Caco-2 (cell line): ENCODE measurements at places on chromosomes 2 and 18.

GRCh38 chr2:183390109-183390508 lies 265.9 kb downstream of the NUP35 start:
- DNase-seq, result no peak

DNA sequence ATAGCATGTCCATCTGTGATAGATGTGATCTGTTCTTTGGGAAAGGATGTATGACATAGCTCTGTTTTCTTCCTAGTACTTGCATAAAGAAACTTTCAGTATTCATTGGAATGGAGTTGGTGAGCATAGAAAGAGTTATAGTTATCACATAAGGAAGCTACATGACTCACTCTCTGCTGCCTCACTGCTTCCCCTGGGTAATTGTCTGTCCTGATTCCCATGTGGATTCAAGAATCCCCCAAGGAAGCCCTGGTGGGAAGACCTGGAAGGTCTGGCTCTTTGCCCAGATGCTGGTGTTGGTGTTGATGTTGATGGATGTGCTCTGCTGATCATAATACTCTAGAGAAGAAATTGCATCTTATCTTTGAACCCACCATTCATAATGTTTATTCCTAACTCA lies 60.6 kb downstream of the PTPN4 start:
- DNase-seq, result no peak

DNA sequence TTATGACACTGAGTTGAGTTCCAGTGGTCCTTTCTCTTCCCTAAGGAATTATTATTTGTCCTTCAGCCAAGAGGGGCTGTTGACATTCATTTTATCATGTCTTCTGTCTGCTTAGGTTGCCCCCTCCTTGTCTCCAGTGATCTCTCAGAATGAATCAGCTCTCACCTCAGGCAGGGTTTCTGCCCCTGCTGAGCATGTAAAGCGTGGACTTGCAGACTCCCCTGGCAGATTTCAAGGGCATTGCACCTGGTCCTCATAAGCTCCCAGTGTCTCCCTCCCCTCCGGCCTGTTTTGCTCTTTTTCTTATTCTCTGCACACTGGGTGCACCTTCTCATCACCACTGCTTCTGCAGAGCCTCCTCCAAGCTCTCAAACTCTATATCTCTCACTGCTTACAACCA lies 188.4 kb downstream of the KCNS3 start:
- DNase-seq, result no peak

GRCh38 chr2:33680644-33681363 lies 81.7 kb upstream of the FAM98A start:
- DNase-seq, result no peak

- no peak for DNase-seq
Measured at GRCh38 chr2:88451811-88452564, 505 bp downstream of the FOXI3 start.

DNA sequence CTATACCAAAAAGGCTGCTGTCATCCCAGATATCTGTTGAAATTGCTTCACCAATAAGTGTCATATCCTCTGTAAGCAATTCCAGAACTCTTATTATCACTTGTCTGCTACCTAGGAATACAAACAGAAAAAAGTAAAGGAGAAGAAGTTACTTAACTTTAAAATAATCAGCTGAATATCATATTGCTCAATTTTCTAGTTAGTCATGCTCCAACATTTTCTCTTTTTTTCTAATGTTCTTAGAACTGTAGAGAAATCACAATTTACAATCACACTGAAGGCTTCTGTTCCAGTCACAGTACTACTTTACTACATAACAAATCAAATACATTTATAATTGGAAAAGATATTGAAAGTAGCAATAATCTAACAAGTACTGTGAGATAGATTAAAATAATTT lies 17.4 kb downstream of the RTTN start:
- DNase-seq, result no peak

- no peak for DNase-seq
Measured at GRCh38 chr2:182481676-182482075, 54.8 kb upstream of the PDE1A start.

DNA sequence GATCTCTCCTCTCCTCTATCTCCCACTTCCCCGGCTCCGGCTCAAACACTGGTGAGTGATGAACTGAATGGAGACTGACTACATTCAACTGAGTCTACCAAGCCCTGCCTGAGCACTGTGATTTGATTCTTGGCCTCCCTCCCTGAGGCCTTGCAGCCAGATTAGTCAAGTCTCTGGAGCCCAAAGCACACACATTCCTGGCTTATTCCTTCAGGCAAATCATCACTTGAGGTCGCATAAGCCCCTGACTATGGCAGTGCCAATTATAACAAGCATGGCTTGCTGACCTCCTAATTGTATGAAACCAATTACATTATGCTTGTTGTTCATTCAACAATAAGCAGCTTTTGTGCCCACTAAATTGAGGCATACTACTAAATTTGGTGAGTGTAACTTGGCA lies 34.6 kb downstream of the EFEMP1 start:
- no peak for DNase-seq

DNA sequence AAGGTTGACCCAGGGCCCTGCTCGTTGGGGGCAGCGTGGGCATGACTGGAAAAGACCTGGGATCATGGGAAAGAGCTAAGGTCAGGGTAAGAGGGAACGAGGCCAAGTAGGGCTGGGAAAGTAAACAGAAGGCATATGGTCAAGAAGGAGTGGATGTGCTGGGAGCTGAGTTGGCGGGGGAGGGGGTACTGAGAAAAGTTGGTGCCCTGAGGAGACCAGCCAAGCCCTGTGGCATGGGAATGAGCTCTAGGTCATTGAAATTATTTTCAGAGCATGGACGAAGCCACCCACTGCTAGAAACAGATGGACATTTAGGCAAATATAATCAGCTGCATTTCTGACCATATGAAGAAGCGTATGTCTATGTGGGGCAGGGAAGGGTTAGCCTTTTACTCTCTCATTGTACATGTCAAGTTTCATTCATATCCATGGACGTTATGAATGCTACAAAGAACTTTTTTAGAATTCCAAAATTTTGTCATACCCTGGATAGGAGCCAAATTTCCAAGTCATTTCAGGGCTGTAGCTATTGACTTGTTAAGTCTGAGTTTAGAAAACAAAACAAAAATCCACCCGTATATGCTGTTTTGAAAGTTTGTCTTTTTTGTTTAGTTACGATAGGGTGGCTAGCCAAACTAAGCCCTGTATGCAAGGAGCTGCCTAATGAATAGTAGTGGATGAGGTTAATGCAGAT lies 19.1 kb downstream of the MAPRE2 start:
- no peak for DNase-seq
